Myocyte (in vitro differentiated cells): ENCODE measurements at places on chromosomes 1 and 21. TPM values are rescaled to one million over a fixed set of nuclear protein-coding genes. Genes with fewer than 3 reads are reported as not detected.

Gene RPTN
- total RNA-seq = 1.0 and 1.9 TPM in 2 replicates

Gene ACTA1
- 1,702 and 1,763 TPM in 2 replicates for total RNA-seq

Gene SYTL1
- total RNA-seq = 0.05 TPM in 1 of 2 replicates, not detected in the other

Gene DCST1
- total RNA-seq = not detected in 2 replicates

DNA sequence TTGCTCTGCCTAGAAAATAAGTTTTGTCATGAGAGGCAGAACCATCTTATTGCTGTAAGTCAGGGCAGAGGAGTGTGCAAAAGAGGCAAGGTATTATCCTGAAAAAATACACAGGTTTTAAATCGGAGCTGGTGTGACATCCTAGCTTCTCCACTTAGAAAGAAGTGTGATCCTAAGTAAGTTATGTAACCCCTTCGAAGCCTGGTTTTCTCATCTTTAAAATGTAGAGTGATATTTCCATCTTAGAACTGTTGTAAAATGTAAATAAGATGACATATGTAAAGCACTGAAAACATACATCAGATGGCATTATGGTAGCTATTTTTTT, 65.1 kb downstream of the IER5 start:
- no peak for DNase-seq

GRCh38 chr1:43622471-43622870, 27.5 kb upstream of the KDM4A start:
- DNase-seq = peak; percentile 68

DNA sequence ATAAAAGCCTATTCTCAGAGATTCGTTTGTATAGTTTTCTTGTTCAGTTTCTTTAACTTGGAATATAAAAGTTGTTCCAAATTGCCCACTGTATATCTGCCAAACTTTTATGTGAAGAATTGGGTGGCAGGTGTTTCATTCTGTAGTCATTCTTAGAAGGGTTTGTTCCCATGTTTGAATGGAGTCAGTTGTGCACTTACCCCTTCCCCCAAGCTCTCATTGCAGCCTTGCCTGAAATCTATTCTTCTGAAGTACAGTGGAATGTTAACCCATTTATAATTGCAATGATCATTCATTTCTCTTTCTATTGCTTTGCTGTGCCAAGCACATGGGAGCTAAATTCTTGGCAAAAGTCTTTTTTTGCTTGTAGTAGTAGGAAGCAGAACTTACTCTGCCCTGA, 375.3 kb upstream of the C1orf87 start:
- peak; percentile 18 for DNase-seq

GRCh38 chr21:33558777-33559421, 16.1 kb downstream of the SON start:
- no peak for DNase-seq

DNA sequence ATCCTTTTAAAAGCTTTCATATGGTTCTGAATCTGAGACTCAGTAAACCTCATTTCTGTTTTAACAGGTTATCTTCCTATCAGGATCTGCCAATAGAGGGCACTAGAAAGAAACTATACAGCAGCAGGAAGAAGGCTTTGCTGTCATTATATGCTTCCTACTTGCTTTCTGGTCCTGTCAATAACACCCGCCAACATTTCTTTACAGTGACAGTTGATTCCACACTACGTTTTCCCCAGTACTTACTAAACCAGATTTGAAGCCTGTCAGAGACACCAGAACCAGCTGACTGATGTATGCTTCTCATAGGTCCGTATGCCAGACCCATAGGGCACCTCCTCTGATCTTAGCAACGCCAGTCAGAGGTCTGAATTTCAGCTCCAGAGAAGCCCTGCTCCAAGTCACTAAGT, 341.0 kb upstream of the NEGR1 start:
- peak; percentile 78 for DNase-seq

- peak; percentile 28 for DNase-seq
Measured at GRCh38 chr1:15038232-15039016, 115.1 kb upstream of the TMEM51 start.

DNA sequence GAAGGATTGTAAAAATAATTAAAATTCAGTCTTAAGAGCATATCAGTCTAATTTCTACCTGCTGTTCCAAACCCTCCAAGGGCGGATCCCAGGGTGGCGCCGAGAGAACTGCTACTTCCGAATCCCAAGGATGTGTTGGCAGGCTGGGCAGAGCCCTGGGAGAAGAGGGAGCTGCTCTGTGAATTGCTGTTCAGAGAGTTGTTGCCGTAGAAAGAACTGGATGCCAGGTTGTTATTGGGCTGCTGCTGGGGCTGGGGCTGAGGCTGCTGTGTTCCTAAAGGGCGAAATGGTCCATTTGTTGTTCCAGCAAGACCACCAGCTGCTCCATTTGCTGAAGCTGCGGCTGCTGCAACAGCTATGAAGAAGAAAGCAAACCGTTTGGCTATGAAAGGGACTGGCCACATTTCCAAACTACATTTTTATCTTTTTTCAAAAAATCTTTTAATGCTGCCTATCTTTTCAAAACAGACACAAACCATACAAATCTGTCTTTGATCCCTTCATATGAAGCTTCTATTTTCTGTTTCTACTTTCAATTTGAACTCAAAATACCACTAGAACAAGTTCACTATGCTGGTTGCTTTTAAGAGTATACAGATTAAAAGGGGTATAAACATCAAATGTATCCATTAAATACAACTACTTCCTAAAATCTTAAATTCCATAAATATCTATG, 57.5 kb upstream of the SDC3 start:
- DNase-seq = no peak

DNA sequence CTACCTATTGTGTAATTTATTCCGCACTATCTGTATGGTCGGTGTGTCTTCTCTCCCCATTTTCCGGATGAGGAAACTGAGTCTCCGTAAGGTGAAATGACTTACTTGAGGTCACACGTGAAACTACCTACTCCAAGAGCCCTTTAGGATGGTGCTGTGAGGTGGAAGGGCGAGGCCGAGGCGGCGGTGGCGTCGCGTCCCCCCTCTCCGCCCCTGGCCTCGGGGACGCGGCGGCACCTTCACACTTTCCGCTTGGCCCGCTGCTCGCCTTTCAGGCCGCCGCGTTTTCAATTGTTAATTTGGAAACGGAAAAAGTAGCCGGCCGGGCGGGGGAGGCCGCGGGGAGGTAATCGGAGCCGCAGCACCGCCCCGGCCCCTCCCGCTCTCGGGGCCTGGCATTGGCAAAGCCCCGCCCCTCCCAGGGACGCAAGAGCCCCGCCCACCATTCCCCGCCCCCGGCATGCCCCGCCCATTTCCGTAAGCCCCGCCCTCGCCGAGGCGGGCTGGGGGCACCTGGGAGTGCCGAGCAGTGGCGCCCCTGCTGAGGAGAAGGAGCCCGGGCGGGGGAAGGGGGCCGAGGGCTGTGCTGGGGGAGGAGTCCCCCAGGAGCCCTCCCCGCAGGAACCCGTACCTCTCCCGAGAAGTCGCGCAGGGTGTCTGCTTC, 18.6 kb downstream of the KCNQ4 start:
- peak; percentile 75 for DNase-seq

DNA sequence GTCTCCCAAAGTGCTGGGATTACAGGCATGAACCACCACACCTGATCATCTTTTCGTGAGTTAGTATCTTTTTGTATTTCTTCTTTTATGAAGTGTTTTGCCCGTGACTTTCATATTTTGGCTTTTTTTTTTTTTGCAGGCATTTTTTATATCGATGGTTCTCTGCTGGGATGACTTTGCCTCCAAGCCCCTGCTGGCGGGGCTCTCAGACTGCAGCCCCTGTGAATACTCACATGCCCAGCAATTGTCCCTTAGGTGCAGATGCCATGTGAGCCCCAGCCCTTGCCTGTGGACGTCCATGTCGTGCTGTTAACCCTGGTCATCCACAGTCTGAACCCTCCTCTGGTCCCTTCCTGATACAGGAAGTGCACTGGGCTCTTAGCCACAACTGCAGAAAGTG, 21.7 kb downstream of the CRYAA start:
- no peak for DNase-seq

GRCh38 chr1:23554481-23555269, 4.6 kb downstream of the ID3 start:
- DNase-seq = peak; percentile 89

DNA sequence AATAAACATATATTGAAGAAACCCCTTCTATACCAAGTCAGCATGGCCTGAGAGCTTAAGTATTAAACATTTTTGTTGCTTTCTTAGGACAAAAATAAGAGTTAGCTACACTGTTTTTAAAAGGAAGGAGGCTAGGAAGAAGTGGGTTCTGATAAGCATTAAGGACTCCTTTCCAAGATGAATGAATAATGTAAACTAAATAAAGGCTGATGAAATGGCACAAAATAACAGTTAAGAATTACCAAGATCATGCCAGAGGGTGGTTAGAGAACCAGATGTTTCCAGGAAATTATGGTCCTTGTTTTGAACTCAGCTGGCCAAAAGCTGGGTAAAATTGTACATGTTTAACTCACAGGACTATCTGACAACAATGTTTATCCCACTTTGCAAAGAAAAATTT, 114.1 kb upstream of the ETS2 start:
- DNase-seq = no peak

- DNase-seq = no peak
Measured at GRCh38 chr1:54461731-54462596, 55.8 kb upstream of the SSBP3 start.

- no peak for DNase-seq
Measured at GRCh38 chr1:36988741-36989193, 45.5 kb downstream of the GRIK3 start.

- peak; percentile 88 for DNase-seq
Measured at GRCh38 chr1:224528900-224529299, 87.2 kb upstream of the CNIH3 start.

DNA sequence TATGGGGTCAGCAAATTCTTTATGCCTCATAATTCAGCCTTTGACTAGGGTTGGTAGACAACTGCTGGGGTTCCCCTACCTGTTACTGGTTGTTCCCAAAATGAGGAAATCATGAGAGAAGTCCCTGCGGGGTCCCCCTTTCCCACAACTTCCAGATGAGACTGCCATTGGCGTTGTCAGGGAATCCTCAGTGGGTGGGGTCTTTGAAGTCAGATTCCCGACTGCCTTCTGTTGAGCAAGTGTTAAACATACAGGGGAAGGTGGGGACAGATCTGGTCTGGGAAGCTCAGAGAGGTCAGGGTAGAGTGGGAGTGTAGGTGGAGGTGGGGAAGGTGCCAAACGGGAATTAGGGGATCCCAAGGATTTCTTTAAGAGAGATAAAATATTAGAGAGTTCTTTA, 14.7 kb downstream of the HSD3B2 start:
- DNase-seq = no peak

- DNase-seq = peak; percentile 97
Measured at GRCh38 chr1:30888391-30888790, 20.2 kb downstream of the SDC3 start.

DNA sequence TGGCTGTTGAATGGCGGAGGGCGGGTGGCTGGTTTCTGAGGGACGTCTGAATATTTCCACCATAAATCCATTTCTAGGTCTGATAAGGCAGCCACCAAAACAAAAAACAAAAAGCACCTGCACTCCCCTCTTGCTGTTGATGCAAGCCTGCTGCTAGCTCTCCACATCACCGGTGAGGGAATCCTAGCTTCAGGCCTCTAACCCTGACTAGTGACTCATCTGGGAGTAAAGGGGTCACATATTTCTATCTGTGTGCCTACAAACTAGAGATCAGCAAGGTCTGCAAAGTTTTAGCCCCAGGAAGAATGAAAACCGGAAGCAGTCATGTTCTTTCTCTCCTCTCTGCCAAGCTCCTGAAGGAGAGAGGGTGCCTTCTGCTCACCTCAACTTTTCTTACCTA, 10.3 kb upstream of the ERMAP start:
- DNase-seq = peak; percentile 56

DNA sequence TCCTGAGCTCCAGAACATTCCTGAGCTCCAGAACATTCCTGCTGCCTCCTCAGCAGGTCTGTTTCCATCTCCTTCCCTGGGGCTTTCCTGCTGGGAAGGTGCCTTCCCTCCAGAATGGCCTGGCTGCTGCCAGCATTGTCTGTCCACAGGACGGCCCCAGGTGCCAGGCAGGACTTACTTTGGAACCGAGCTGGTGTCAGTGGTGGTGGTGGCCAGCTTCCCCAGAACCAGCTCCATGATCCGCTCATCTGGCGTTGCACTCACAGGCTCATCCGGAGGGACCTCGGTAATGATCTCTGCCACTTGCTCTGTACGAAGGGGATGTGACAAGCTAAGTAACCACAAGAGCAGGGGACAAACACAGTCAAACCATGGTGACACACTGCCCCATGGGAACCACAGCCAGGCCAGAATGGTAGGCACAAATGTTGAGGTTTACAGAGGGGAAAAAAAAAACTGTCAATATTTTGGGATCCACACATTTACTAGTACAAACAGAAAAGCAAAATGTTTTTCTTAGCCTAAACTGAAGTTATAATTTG, 41.3 kb downstream of the PRDM15 start:
- DNase-seq = peak; percentile 62

- DNase-seq = no peak
Measured at GRCh38 chr1:36889478-36890226, 144.7 kb downstream of the GRIK3 start.

DNA sequence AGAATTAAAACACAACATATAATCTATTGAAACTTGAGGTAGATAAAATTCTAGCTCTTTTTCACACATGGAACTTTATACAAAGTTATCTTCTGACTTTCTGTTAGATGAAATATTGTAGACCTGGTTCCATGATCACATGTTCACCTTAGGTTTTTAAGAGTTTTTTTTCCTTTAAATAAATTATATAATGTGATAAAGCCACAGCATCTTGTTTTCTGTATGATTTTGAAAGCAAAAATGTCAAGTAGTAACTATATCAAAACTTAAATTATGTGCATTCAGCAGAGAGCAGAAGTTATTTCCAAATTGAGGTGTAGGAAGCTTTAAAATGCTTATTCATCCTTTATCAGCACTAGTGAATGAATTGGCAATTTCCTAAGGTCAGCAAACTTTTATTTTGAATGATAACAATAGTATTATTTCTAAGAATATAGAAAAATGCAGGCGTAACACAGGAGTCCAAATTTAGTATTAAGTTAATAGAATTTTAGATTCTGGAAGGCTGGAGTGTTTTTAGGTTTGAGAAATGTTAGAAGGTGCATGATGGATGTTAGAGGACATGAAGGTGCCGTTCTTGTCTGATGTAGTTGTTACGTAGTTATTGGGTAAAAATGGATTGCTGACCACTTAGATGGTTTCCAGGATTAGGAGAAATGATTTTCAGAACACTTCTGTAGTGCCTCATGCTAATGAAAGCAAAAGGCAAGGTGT, 17.5 kb downstream of the BACH1 start:
- no peak for DNase-seq

DNA sequence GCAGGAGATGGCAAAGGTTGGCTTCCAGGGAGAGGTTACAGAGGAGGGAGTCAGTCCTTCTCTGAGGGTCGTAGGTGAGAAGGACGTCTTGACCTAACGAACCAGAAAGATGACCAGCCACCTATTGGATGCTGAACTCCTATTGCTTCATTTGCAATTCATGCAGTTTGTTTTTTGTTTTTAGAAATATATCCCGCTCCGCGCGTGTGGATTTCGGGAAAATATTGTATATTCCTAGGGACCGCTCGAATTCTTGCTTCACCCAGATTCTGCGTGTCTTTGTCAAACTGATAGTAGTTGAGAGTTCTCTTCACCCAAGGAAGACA, 564 bp downstream of the DISP1 start:
- no peak for DNase-seq
